Gastroesophageal sphincter (tissue), 4 donors: ENCODE measurements at places on chromosomes 16 and 17. TPM values are rescaled to one million over a fixed set of nuclear protein-coding genes. Genes with fewer than 3 reads are reported as not detected.

- no peaks in the 10 kb centered on the region for H3K36me3 ChIP-seq
- H3K4me1 ChIP-seq: peaks cover 13% of the 10 kb centered on the region
- no peaks in the 10 kb centered on the region for H3K27me3 ChIP-seq
- no peak overlapping the region for H3K27ac ChIP-seq
- no peak for ATAC-seq
- H3K4me3 ChIP-seq: no peak overlapping the region
These were observed 1.2 kb downstream of the NLGN2 start for GRCh38 chr17:7408863-7409262.

DNA sequence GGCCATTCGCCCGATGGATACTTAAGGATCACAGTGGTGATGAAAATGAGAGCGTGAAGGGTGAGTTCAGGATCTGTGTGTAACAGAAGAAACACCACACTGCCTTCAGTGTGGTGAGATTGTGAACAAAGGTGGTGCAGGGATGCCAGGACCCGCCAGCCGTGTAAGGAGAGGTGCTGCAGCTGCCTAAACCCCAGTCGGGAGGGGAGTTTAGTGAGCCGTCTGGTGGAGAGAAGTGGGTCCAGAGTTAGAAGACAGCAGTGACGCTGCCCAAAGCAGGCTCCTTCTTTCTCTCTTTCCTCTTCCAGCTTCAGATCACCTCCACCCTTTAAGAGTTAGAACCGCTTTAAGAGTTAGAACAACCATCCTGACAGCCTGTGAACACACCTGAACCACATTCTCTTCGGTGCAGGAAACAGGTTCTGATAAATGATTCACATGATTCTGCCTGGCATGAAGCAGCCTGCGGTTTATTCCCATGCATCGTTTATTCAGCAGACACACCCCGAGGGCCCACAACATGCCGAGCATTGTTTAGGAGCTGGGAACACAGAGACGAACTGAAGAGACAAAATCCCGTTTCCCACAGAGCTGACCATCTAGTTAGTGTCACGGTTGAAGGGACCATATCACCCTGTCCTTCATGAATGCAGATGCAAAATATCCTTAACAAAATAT, 84.0 kb upstream of the DNAH17 start:
- no peak overlapping the region for H3K27ac ChIP-seq
- no peaks in the 10 kb centered on the region for H3K36me3 ChIP-seq
- no peaks in the 10 kb centered on the region for H3K27me3 ChIP-seq
- H3K4me1 ChIP-seq: no peaks in the 10 kb centered on the region
- ATAC-seq: no peak

GRCh38 chr17:3046753-3047152, 16.7 kb downstream of the OR1D5 start:
- no peak overlapping the region for H3K4me3 ChIP-seq
- H3K4me1 ChIP-seq: no peaks in the 10 kb centered on the region
- no peak overlapping the region for H3K27ac ChIP-seq
- H3K36me3 ChIP-seq: no peaks in the 10 kb centered on the region
- no peak for ATAC-seq
- peaks cover 20% of the 10 kb centered on the region for H3K27me3 ChIP-seq

DNA sequence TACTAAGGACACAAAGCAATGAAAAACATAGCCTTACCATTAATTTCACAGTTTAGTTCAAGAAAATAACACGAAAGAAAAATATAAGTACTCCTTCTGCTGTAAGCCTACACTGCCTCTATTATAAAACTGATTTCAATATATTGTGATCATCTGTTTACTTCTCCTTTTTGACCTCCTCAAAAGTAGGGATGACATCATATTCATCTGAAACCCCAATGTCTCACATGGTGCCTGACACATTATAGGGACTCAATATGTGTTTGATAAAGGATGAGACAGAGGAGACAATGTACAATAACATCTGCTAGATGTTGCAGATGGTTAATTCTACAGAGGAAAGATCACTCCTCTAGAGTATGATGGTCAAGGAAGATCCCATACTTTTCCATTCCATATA, 118.4 kb upstream of the NOG start:
- no peaks in the 10 kb centered on the region for H3K27me3 ChIP-seq
- no peaks in the 10 kb centered on the region for H3K36me3 ChIP-seq
- no peaks in the 10 kb centered on the region for H3K4me1 ChIP-seq
- no peak overlapping the region for H3K4me3 ChIP-seq
- no peak overlapping the region for H3K27ac ChIP-seq
- ATAC-seq: no peak

DNA sequence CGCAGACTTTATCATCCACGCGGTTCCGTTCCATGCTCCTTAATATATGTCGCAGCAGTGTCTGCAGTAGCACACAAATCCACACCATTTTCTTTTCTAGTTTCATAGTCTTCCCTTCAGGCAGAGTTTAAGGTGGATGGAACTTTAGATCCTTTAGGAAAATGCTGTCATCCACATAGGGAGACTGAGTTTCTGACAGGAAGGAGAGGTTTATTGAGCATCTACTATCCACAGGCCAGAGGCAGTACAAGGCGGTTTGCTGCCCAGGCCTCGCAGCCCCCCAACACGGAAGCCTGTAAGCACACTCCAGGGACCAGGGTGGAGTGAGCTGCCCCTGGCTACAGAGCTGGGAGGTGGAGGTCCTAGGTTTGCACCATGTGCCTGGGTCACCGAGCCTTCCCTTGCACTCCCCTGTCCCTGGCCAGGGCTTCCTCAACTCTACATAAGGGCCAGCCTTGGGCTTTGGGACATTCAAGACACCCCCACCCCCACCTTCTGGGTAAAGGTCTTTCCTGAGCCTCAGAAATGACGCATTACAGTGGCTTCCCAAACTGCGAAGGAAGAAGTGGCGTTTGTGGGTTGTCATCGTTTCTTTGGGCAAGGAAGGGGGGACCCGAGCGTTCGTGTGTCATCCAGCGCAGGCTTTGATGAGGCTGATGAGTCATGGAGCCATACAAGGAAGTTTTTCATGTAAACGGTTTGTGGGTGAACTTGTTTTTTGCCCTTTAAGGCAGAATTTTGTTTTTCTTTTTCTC, 146.5 kb upstream of the PLCG2 start:
- peak overlapping the region; percentile 39 for H3K27ac ChIP-seq
- H3K27me3 ChIP-seq: no peaks in the 10 kb centered on the region
- ATAC-seq: no peak
- H3K4me1 ChIP-seq: no peaks in the 10 kb centered on the region

The TSPOAP1 gene
- total RNA-seq: 44.8 TPM

The SP6 gene
- 0.13 TPM for total RNA-seq

The IL4R gene
- total RNA-seq: 72.3 TPM

The GLIS2 gene
- 26.9 TPM for total RNA-seq

The TAX1BP3 gene
- 98.5 TPM for total RNA-seq

The IL17C gene
- not detected for total RNA-seq

The FA2H gene
- total RNA-seq: not detected
